Pons (tissue), 1 donor: ENCODE measurements at places on chromosomes 4 and X.
A peak's percentile ranks its signal among the peaks of the same experiment; 100 is the strongest.

DNA sequence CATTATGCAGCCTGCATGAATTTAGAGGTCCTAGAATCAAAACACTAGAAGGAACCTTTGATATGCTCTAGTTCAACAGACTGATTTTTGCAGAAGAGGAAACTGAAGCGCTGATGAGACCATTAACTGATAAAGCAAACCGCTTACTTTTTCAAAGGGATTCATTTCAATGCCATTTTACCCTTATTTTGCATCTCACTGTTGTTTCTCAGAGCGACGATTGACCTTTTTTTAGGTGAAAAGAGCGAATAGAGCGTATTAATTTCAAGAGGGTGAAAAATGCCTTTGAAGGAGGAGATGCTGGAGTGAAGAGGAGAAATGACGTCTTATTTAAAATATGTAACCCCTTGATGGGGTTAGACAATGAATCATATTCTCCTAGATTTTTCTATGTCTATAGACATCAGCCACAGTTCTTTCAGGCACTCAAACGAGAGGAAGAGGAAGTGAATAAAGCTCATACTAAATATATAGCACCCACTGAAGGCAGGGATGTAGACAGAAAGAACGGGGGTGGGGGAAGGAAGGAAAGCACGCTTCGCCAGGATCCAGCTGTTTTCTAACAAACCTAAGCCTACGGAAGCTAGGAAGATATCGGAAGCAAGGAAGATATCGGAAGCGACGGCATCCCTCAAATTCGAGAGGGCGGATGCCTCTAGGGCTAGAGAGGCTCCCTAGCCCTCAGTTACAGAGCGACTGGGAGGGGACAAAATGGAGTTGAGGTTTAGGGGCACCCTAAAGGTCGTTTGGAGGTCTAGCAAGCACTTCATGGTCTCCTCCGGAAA lies 848 bp downstream of the ACSL4 start:
- no peak for DNase-seq

- no peak for DNase-seq
Measured at GRCh38 chr4:83758285-83758684, 222.4 kb downstream of the GPAT3 start.

DNA sequence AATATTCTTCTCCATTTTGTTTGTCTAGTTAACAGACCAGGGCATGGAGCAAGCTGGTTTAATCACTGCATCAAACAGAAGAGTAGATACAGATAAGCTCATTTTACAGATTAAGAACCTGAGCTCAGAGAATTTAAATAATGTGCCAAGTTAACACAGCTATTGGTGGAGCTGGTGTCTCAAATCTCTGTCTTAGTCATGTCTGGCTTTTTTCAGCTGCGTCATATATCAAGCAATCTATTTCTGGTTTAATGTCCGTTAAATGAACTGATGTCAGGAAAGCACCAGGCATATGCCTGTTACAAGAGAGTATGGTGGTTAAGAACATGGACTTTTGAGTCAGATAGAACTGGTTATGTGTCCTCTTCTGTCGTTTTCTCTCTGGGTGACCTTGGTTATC lies 79.8 kb upstream of the ADGRA3 start:
- DNase-seq = no peak

- peak; percentile 52 for DNase-seq
Measured at GRCh38 chrX:48683411-48683982, at the start of gene WAS. TSS of gene WAS (plus strand) at chrX:48683799. CDS start at chrX:48683854, 55 bp downstream.

GRCh38 chr4:155339588-155339987 lies 37.2 kb downstream of the MAP9 start:
- DNase-seq = no peak

GRCh38 chr4:124713185-124713592 lies 657 bp upstream of the ANKRD50 start:
- peak; percentile 90 for DNase-seq

DNA sequence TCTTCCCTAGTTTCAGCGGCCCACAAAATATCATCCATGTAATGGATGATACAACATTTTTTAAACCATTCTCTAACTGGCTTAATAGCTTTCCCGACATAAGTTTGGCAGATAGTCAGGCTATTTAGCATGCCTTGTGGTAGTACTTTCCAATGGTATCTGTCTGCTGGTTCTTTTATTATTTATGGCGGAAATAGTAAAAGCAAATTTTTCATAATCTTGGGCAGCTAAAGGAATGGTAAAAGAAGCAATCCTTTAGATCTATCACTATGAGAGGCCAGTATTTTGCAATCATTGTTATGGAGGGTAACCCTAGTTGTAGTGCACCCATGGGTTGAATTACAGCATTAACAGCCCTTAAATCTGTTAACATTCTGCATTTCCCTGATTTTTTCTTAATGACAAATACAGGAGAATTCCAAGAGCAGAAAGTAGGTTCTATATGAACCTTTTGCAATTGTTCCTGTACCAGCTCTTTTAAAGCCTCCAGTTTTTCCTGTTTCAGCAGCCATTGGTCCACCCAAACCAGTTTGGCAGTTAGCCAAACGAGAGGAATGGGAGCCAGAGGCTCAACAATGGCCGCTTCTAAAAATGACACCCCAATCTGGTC lies 14.3 kb upstream of the HSD17B11 start:
- DNase-seq = no peak

DNA sequence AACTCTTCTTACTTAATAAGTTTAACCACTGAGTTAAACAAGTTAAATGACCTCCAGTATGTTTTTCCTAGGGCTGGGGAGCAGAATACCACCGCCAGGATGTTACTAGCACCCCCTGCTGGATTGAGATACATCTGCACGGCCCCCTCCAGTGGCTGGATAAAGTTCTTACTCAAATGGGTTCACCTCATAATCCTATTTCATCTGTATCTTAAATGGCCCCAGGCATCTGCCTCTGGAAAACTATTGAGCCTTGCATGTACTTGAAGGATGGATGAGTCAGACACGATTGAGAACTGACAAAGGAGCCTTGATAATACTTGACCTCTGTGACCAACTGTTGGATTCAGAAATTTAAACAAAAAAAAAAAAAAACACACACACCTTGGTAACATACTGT lies 61.5 kb upstream of the MMAA start:
- peak; percentile 57 for DNase-seq

DNA sequence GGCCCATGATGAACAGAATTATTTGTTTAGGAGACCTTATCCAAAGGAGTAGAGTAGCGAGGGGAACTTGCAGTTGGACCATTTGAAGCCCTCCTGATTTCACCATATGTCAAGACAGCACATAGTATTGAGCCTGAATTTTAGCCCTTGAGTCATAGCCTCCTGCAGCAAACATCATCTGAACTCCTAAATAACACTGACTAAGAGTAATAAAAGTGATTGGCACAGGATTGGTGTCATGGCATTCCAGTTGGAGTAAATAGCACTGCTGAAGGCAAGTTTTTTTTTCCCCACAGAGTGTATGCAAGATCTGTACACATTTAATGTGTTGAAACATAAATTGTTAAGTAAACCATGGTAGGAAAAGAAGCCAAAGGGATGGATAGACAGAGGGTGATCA lies 89.0 kb downstream of the COMMD8 start:
- no peak for DNase-seq

DNA sequence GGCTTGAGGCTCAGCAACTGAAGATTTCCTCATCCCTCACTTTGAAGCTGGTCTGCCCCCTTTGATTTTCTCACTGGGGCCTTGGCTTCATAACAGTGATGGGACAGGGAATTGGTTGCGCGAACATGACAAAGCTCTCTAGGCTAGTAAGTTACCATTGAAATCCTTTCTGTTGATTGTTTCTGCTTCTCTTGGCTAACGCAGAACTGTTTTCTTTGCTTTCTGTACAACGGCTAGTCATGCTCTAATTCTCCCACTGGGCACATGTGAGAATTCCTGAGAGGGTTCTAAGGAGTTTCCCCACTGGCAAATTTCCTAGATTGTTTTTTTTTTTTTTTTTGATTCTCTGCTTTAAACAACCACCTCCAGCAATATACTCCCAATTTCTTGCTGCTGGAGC lies 738.6 kb downstream of the PCDH7 start:
- no peak for DNase-seq

GRCh38 chr4:136755531-136755916 lies 776.8 kb downstream of the PCDH18 start:
- DNase-seq = no peak

- no peak for DNase-seq
Measured at GRCh38 chrX:534804-535203, 95.8 kb upstream of the SHOX start.

- no peak for DNase-seq
Measured at GRCh38 chrX:51776851-51777250, 33.6 kb downstream of the GSPT2 start.
